ENCODE measurements at places on chromosomes 2 and 18.

DNA sequence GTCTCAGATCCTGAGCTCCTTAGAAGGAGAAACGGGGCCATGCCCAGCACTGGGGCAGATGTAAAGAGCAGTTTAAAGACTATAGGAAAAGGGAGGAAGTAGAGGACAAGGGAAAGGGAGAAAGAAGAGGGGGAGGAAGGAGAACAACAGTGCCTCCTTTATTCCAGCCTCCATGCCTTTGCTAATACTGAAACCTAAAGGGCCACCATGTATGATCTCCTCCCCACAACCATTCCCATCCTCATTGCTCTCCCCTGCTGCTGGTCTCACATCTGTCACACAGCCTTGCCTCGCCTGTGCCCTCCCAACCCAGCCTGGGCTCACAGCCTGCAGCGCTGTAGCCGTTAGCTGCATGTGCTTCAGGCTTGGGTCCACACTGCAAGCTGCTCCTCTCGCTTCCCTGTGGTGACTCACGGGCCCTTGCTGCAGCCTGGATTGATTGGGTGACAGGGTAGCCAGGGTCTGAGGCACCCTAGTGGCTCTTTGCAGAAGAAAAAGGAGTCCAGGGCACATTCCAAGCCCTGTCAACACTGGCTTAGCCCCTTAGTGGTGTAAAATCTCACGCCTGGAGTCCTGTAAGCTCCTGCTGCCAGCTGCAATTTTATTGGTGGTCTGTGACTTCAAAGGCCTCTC is 281.9 kb downstream of the SRBD1 start:
- no peak for DNase-seq

- DNase-seq: no peak
Observed at GRCh38 chr18:9079818-9080528, 22.5 kb upstream of the NDUFV2 start.

DNA sequence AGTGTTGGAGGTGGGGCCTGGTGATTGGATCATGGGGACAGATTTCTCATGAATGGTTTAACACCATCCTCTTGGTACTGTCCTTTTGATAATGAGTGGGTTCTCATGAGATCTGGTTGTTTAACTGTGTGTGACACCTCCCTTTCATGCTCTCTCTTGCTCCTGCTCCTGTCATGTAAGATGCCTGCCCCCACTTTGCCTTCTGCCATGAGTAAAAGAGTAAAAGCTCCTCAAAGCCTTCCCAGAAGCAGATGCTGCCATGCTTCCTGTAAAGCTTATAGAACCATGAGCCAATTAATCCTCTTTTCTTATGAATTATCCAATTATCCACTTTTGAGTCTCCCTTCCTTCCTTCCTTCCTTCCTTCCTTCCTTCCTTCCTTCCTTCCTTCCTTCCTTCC is 317.7 kb downstream of the RDH14 start:
- no peak for DNase-seq

- DNase-seq: no peak
Observed at GRCh38 chr2:8031370-8031769, 650.5 kb upstream of the ID2 start.

DNA sequence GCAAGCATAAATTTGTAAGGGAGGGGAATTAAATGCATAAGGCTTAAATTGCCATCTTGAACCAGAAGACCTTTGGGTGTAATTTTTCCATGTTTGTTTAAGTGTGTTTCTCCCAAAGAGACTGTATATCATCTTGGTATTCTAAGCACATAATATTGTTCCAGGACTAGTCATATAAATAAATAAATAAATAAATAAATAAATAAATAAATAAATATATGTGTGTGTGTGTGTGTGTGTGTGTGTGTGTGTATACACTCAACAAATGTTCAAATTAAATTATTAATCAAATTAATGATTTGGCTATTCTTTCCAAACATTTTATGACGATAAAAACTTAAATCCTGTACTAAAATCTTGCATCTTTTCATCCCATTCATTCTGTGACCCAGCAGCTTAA is 867.8 kb upstream of the KLHL29 start:
- DNase-seq: no peak

GRCh38 chr18:61596296-61596695 is 263.1 kb downstream of the CDH20 start:
- no peak for DNase-seq

DNA sequence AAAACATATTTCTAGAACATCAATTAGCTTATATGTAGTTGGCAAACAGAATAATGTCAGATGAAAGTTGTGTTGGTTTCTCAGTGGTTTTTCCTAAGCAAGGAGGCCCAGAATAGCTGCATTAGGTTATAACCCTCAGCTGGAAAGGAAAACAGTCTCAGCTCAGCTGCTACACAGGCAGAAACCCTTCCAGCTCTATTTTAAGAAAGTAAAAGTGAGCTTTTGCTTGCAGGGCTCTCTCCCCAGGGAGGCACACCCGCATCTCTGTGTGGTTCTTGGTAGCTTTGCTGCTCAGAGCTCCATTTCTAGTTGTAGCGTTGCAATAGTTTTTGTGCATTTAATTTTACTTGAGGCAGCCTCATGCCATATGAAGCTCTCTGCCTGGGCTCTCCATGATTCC is 54.6 kb downstream of the PIKFYVE start:
- DNase-seq: no peak

- no peak for DNase-seq
Observed at GRCh38 chr18:40060562-40060961, 1894.5 kb upstream of the PIK3C3 start.

DNA sequence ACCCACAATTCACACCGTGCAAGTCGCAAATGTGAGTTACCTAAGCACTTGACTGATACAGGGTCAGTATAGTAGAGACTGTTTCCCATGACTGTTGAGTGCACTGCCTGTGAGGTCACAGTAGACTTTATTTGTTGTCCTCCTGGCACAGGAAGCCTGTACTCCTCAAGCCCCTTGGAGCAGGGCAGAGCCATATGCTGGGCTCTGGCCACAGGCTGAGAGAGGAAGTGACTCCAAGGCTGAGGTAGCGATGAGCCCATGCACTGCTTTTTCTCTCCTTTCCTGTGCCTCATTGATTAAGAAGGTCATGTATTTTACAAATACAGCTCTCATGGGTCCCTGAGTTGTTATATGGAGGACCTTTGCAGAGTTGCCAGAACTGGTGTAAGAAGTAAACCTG is 287.7 kb downstream of the SRBD1 start:
- no peak for DNase-seq

DNA sequence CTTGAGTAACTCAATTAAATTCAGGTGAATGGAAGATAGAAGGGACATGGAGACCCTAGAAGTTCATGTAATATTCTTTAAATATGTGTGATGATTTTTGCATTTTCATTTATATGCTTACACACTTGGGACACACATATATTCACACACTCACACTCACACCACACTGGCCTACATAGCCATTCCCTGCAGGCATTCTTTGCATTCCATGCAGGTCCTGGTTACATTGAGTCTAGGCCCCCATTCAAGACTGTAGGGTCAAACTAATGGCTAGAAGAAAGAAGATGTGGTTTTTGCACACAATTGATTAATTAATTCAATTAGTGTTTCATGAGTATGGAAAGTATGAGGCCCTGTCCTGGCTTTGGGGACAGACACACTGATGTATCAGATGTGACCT is 249.4 kb downstream of the HNMT start:
- DNase-seq: no peak

DNA sequence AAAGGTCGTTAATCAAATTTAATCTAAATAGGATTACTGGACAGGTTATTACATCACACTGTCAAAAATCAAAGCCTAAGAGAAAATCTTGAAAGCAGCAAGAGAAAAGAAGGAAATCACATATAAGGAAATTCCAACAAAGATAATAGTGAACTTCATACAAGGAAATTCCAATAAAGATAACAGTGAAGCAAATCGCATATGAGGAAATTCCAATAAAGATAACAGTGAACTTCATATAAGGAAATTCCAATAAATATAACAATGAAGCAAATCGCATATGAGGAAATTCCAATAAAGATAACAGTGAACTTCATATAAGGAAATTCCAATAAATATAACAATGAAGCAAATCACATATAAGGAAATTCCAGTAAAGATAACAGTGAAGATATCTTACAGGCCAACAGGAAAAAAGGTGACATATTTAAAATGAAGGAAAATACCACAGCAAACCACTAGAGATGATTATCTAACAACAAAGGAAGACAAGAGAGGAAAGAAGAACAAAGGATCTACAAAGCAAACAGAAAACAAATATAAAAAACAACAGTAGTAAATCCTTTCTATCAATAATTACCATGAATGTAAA is 787.7 kb downstream of the CCDC85A start:
- DNase-seq: no peak

DNA sequence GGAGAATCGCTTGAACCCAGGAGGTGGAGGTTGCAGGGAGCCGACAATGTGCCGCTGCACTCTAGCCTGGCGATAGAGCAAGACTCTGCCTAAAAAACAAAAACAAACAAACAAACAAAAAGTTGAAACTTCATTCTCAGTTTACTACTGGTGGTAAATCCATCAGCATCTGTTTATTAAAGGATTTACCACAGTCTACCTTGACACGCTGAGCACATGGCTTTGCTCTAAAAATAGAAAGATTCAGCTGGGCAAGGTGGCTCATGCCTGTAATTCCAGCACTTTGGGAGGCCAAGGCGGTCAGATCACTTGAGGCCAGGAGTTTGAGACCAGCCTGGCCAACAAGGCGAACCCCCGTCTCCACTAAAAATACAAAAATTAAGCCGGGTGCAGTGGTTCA is 201.3 kb downstream of the TGIF1 start:
- no peak for DNase-seq

GRCh38 chr2:141207036-141207385 is 923.8 kb downstream of the LRP1B start:
- DNase-seq: no peak

DNA sequence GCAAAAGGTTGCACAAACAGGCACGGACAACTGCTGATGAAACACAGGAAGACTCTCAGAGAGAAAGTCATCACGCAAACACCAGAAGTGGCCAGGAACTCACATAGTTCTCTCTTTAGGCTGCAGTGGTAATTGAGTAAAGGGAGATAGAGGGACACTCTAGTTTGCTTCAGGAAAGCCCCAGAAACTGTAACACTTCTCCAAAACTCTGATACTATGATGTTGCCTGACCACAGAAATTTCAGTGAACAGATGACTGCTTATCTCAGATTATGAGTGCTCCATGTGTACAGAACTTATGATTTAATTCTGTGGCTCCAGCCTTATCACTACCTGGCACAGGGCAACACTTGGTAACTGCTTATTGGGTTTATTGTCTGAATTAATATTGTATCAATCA is 311.5 kb upstream of the GYPC start:
- DNase-seq: no peak

- no peak for DNase-seq
Observed at GRCh38 chr2:203987959-203988358, 51.4 kb downstream of the ICOS start.

DNA sequence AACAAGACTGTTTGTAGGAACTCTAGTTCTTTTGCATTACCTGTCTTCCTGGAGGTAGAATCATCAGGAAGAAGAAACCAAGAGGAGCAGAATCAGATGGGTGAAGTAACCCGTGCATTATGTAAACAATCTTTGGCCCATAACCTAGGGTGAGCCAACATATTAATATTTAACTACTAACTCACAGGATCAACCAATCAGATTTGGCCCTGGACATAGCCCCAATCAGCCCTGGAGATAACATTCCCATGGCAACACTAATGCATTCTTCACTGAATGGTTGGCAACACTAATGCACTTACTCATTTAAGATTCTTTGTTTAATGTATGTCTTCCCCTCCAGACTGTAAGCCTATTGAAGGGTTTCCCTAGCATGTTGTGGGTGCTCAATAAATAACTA is 72.0 kb upstream of the CTAGE1 start:
- no peak for DNase-seq

DNA sequence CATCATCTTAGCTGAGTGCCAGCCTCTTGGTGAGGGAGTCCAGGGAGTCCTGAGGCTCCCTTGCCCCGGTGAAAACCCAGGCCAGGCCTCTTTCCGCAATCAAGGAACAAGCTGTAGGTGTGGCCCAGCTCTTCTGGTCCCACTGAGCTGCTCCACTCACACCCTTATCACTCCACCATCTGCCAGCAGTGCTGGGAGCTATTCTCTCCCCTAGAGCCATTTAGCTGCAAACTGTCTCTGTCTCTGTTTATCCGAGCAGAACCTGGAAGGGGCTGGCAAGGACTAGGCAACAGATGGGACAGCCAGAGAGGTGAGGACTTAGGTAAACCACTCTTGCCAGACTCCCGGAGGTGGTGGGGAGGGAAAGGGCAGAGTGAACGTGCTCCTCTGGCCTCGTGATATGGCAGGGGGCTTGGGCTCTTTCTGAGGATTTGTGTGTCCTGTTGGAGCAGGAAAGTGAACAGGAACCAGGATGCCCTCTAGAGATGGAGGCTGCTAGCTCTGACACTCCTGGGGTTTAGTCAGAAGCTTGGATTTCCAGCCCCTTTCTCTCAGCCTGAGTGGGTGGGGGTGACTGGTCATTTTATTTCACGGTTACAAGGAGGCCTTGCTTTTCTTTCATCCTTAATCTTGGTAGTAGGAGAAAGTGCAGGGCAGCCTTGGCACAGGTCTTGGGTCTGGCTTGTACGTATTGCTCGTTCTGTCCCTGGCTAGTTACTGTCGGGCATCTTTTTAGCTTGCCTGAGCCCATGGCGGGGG is 19.6 kb downstream of the B3GNT2 start:
- DNase-seq: no peak

GRCh38 chr18:48649231-48649630 is 110.4 kb downstream of the CTIF start:
- no peak for DNase-seq

DNA sequence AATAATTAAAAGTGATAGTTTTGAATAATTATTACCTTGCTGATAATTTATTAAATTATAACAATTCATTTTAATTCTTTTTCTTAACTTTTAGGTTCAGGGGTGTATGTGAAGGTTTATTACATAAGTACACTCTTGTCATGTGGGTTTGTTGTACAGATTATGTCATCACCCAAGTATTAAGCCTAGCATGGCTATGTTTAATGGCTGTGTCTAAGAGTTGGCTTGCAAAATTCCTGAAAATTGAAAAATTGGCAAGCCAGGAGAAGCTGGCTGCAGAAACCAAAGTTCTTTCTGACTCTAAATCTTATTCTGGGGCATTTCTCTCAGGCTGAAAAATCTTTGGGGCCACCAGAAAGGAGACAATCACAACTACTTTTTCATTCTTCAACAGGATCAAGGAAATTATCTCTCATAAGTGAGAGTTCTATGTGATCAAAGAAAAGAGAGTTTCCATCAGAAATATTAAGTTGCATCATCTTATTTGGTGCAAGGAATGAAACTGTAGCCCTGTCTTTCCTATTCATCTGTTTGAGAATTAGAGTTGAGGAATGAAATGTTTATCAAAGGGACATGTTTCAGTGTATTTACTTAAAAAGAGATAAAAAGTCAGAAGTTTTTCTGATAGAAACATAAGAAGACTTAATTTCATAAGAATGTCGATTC is 412.1 kb upstream of the CDH2 start:
- no peak for DNase-seq

- DNase-seq: no peak
Observed at GRCh38 chr2:196076778-196077568, 8.3 kb upstream of the DNAH7 start.

GRCh38 chr18:31487246-31488015 is 10.5 kb upstream of the DSG2 start:
- no peak for DNase-seq

Data from NCI-H187 treated with DMSO at 0.1 percent for 48 hours (cell line).